ENCODE measurements at places on chromosomes 1 and 21.

- no peak for DNase-seq
Measured at GRCh38 chr1:201394591-201394990, 4.5 kb downstream of the LAD1 start.

DNA sequence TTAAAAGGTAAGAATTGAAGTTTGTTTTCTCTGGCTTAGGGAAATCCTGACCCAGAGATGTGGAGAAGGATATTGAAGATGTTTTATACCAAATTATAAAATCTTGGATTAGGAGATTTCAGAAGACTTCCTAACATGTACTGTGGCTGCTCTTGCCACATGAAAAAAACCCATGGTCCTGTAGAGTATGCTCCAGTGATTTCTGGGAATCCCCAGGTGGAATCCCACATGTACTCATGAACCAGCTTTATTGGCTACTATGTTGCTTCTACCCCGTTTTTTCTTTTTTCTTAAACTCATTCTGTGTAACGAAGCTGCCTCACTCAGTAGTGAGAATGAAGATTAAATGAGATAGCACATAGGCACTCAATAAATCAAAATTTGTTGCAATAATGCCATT, 132.7 kb upstream of the SGIP1 start:
- no peak for DNase-seq

DNA sequence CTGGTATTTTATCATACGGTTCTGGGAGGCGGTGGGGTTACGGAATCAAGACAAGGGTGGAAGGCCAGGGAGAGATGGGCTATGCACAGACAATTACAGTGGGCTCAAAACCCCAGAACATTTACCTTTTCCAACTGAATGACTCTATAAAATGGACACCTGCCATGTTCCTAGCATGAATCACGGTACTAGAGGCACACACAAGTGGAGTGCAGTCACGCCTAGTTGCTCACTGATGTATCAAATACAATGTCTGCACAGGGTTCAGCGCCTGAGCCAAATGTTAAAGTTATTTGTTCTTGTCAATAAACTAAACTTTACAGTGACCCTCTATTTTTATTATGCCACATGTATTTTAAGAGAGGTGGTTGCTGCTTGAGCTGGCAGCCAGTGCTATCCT, 121.4 kb downstream of the ATG4C start:
- DNase-seq = no peak

DNA sequence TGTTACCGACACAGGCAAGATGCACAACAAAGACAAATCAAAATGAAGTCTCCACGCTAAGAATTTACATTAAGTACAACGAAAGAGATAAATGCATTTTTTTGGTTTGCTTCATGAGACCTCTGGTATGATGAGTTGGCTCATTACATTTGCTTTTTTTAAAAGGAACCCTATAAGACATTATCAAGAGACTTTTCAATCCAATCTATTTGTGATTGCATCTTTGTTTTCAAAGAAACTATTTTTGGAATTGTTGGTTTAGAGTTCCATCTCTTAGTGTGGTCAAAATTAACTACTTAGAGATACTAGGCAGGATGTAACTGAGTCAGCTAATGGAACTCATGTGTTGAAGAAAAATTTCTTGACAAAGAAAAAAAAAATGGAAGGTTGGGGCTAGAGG, 200.1 kb downstream of the ZC3H11B start:
- no peak for DNase-seq

DNA sequence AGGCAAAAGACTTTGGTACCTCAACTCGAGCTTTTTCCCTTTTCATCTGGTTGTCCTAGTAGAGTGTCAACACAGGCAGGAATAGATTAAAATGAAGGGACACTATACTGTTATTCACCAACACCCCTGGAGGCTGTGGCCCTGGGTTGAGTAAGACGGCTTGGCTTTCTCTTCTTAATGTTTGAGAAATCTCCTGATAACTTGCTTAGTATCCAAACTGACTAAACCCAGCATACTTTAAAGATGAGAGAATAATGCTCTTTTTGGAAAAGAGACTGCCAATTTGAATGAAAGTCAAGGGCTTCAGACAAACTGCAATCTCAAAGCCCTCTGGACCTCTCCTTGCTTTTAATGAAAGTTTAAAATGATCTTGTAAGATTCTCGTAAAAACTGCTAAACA, 2.6 kb upstream of the SLC30A1 start:
- DNase-seq = no peak

DNA sequence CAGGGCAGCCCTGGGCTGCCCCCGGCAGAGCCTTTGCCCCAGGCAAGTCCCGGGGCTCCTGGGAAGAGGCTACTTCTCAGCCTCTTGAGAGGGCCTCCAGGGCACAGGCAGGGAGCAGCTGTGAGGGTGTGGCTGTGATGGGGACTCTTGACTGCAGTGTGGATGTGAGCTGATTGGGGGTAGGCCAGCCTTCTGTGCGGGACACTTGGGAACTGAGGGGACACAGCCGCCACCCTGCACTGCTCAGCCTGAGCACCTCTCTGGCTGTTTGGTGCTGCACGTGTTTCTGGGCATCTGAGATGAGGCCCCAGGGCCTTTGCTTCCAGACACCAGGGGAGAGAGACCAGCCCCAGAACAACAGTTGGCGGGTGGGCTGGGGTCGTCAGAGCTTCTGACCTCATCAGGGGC, 62.1 kb downstream of the SKI start:
- DNase-seq = no peak

- no peak for DNase-seq
Measured at GRCh38 chr1:43994071-43994470, 2.7 kb downstream of the CCDC24 start.

DNA sequence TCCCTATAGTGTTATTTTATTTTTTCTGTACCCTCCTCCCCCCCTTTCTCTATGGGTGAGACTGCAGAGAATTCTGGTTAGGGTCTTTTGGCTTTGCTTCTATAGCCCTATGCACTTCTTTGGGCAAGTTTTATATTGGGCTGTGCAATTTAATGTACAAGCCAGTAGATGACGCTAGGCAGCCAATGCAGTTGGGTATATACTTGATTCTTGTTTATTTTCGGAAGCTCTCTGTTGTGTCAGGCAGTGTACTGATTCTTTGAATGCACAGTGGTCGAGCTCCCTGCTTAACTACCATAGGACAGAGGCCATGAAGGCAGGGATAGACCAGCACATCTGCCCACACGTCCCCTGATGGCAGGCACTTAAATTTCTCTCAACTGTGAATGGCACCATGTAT, 34.1 kb upstream of the GPR52 start:
- no peak for DNase-seq

- DNase-seq = no peak
Measured at GRCh38 chr1:55988963-55989452, 590.4 kb downstream of the PLPP3 start.

- no peak for DNase-seq
Measured at GRCh38 chr1:184881941-184882913, 92.1 kb downstream of the NIBAN1 start.

- no peak for DNase-seq
Measured at GRCh38 chr1:230456478-230456877, 30.3 kb upstream of the PGBD5 start.

GRCh38 chr1:240169188-240169587, 77.5 kb downstream of the FMN2 start:
- DNase-seq = no peak

DNA sequence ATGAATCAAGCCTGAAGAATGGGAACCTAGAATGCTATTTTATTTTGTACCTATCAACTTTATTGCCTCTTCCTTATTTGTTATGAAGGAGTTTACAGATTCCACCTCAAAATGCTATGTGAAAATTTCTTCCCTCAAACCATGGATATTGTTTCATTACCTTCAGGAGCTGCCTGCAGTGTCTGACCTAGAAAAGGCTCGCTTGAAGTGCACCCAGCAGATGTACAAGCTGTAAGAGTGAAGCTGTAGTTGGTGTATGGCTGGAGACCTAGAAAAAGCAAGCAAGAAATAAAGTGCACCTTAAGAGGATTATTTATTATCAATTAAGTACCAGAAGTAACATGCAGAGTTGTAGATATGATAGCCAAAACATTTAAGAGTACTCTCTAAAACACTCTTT, 199.4 kb downstream of the KCTD3 start:
- no peak for DNase-seq

Measured in stimulated activated CD4-positive, alpha-beta T cell treated with anti-CD3 and anti-CD28 coated beads, TNF-alpha, amount 100 ng/mL, for 4 hours (primary cell).